ENCODE measurements at places on chromosomes 5 and 9.

- DNase-seq: no peak
These were observed 19.7 kb downstream of the C7 start for GRCh38 chr5:40928886-40929448.

GRCh38 chr9:126715382-126715781, 89.5 kb upstream of the ZBTB43 start:
- no peak for DNase-seq

DNA sequence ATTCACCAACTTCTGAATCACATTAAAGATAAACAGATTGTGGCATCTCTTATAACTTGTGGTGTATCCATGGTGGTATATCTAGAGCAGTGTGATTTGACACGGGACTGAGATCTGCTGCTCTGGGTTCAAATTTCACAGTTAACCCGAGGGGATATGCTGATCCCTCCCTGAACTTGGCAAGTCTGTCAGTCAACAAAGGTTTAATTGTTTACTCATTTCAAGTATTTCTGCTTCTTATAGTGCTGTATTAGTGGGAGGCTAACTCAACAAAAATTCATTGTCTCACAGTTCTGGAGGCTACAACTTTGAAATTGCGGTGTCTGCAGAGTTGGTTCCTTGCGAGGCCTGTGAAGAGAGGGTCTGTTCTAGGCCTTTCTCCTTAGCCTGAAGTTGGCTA, 1175.2 kb downstream of the PTPRD start:
- no peak for DNase-seq

GRCh38 chr9:15329539-15330109, 22.6 kb upstream of the TTC39B start:
- DNase-seq: no peak

DNA sequence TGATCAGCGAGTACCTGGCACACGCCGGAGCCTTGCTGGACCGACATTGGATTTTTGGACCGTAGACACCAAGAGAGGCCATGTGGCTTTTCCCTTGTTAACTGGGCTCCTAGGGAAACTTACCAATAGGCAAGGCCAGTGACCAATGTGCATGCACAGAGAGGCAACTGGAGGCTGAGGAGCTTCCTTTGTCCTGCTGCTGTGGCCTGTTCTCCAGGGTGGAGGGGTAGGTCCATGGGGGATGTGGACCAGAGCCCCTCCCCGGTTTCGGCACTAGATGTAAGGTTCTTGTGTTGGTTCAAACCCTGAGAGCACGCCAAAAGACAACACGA, 34.8 kb upstream of the ANXA2R start:
- no peak for DNase-seq

DNA sequence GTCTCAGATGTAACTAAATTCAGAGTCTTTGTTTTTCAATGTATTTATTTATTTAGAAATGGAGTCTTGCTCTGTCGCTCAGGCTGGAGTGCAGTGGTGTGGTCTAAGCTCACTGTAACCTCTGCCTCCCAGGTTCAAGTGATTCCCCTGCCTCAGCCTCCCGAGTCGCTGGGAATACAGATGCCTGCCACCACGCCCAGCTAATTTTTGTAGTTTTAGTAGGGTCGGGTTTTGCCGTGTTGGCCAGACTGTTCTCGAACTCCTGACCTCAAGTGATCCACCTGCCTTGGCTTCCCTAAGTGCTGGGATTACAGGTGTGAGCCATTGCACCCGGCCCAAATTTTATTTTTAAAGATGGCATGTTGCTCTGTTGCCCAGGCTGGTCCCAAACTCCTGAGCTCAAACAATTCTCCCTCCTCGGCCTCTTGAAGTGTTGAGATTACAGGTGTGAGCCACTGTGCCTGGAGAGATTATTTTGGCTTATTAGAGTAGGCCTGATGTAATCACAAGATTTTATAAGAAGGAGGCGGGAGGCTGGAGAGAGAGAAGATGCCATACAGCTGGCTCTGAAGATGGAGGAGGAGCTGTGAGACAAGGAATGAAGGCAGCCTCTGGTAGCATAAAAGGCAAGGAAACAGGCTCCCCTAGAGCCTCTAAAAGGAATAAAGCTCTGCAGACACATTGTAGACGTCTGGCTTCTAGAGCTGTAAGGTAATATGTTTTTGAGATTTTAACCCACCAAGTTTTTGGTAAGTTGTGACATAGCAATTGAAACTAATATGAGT, 12.9 kb upstream of the KLF9 start:
- no peak for DNase-seq

GRCh38 chr5:124524552-124525232, 221.7 kb downstream of the ZNF608 start:
- no peak for DNase-seq

DNA sequence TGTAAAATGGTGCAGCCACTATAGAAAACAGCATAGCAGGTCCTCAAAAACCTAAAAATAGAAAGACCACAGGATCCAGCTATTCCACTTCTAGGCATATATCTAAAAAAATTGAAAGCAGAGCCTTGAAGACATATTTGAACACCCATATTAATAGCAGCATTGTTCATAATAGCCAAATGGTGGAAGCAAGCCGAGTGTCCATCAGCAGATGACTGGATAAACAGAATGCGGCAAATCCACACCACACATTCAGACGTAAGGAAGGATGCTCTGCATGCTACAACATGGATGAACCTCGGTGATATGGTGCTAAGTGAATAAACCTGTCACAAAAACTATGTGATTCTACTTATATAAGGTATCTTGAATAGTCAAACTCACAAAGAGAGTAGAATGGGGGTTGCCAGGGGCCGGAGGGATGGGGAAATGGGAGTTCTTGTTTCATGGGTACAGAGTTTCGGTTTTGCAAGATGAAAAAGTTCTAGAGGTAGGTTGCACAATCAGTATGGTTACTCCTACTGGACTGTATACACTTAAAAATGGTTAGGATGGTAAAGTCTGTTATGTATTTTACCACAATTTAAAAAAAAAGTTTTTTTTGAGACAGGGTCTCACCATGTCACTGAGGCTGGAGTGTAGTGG, 17.1 kb upstream of the HSD17B3 start:
- no peak for DNase-seq

- no peak for DNase-seq
These were observed 123.4 kb upstream of the RETREG1 start for GRCh38 chr5:16740066-16740810.

DNA sequence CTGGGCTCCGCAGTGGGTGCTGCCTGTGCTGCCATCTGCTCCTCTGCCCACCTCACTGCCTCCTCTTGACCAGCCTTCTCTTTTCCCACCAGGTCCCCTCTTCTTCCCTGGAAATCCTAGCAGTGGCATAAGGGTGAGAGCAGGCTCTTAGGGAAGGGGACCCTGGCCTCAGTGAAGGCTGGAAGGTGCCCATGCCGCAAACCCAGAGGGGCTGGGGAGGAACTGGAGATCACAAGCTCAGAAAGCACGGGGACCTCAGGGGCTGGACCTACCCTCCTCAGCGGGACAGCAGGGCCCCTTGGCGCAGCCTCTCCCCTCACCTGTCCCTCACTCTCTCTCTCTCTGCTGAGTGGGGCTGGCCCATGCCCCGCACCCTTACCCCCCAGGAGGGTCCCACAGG, 144.4 kb upstream of the IRX2 start:
- DNase-seq: peak; percentile 34

DNA sequence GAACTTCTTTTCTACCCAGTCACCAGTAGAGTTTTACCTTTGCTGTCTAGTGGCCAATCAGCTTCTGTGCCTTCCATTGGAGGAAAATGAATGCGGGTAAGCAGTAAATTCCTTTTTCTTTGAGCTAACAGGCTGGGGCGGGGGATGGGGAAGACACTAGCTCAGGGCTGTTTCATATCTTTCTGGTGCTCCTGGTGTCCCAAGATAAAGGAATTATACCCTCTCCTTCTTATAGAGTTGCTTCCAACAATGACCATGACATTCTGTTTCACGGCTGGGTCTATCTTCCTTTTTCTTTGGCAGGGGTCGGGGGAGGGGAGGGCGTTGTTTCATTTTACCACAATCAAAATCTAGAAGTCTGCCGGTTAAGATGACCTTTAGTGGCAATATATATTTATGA, 51.2 kb upstream of the RPS23 start:
- no peak for DNase-seq

- DNase-seq: no peak
These were observed 391.6 kb upstream of the CHD1 start for GRCh38 chr5:99320436-99320835.

DNA sequence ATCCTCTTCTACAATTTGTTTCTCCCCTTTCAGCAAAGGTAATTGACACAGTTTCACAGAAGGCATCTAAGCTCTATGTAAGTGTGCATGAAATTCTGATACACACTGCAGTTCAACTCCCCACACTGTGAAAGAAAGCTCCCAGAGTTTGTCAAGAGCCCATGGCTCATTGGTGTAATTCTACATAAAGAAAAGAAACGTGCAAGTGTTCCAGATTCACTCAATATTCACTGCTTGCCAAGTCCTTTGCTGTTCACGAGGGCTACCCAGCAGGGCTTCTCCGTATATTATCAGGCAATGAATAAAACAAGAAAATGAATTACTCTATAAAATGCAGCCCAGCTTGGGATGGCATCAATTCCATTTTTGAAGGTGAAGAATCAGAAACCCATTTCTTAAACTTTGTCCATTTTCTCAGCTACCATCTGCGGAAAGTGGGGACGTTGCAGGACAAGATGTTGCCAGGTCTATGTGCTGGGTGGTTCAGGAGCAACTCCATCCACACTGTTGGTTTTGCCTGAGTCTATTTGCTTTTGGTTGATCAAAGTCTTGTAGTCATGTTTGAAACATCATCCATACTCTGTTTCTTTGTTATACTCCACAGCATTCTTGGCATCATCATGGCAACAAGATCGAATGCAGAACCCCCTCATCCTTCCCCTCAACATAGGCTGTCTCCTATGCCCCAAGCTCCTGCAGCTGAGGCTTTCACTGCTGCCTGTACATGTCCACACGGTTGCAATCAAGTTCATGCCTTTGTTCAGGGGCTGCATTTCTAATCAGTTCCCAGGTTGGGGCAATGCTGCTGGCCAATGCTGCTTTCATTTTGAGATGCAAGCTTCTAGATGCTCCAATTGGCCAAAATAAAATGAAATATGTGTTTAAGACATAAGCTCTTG, 301.8 kb downstream of the MED10 start:
- DNase-seq: no peak

- no peak for DNase-seq
These were observed 297.8 kb upstream of the GRAMD2B start for GRCh38 chr5:126125407-126125806.

DNA sequence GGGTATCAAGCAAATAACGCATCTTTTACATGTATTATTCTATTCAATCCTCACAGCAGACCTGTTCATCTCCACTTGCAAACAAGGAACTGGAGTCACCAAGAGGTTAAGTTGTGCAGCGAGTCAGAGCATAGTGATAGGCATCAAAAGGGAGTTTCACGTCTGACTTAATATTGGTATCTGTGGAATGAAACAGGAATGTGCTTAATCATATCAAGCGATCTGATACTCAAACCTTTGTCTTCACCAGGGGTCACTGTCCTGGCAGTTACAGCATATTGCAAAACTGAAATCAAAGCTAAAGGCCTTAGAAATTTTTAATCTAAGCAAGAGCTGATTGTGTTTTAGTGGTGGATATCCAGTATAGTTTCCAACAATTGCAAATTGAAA, 271.6 kb downstream of the PLK2 start:
- no peak for DNase-seq

GRCh38 chr9:95736370-95736769, 139.1 kb upstream of the ERCC6L2 start:
- DNase-seq: peak; percentile 31

DNA sequence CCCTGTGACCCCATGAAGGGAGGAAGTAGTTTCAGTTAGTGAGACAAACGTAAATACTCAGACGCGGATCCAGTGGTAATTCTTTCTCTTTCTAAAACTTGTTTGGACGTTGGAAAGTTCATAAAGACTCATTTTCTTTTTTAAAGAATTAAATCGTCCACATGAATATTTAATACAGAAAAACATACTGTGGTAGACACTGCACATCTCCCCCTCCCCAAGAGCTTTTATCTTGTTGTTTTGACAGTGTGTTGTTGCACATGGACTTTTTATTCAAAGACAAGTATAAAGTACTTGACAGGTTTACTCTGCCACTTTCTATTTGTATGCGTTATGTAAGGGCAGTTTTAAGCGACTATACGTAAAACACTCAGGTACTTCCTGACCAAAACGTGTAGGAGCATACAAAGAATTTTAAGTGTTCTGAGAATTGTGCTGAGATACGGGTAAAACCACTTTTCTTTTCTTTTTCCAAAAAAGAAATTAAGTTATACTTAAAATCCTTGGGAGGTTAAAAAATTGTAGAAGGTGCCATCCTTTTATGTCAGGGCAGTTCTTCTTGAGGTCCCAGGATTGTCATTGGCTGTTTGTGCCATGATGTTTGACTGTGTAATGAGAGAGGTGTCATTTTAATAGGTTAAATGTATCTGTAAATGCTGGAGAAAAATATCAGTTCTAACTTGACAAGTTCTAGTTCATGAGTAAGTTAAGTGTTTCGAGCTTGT, 1.3 kb downstream of the NIPBL start:
- DNase-seq: no peak
